HAP-1 (cell line): ENCODE measurements at places on chromosomes 4 and X.
A peak's percentile ranks its signal among the peaks of the same experiment; 100 is the strongest.

GRCh38 chr4:72677265-72677664 lies 108.2 kb upstream of the ADAMTS3 start:
- DNase-seq = no peak

DNA sequence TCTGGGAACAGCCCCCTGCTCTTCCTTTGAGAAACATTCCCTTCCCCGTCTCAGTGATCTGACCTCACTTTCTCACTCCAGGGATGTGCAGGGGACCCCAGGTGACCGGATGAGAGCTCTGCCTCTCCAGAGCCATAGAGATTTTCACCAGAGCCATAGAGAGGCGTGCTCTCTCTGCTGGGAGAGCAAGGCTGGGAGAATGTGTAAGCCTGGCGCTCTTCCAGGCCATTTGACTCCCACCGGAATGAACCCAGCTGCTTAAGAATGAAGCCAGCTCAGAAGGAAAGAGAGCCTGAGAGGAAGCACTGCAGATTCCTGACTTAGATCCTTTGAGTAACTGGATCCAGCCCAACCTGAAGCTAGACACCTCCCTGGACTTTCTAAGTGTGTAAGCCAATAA lies 106.4 kb downstream of the DHX15 start:
- no peak for DNase-seq

DNA sequence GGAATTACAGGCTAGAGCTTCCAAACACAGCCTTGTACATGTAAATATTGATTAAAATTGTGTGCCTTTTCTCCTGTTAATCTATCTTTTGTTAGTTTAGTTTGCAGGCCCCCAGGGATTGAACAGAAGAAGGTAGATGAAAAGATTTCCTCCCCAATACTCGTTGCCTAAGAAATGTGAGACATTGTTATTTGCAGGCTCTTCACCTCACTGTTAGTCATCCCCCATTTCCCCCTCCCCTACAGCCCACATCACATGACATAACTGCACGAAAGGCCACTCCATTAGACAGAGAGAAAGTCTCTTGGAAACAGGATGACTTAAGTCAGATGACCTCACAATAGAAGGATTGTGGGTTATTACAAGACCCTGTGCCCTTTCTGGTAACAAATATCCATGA lies 13.3 kb upstream of the MID1 start:
- peak; percentile 97 for DNase-seq

GRCh38 chr4:6549445-6549844 lies 25.5 kb upstream of the MAN2B2 start:
- no peak for DNase-seq

DNA sequence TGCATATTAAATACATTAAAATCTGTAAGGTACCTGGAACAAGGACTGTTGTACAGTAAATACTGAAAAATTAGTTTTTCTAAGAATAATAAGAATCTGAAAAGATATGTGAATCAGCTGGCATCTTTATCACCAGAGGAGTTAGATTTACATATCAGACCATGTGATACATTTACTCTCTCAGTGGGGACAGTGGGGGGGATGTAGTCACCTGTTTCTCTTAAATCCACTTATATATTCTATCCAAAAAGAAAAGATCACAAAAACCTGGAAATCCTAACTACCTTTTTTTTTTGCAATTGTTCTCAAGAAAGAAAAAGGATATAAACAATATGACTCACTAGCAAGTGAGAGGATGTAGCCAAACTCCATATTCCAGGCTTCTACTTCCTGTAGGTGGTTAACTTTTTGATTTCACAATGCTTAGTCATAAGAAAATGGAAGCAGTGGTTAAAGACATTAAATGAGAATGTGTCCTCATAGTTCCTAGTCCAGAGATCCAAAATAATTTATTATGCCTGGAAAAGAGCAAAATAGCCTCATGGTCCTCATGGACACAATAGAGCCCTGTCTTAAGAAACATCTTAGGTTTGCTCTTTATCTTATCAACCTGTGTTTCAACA lies 22.5 kb upstream of the MYOZ2 start:
- no peak for DNase-seq

DNA sequence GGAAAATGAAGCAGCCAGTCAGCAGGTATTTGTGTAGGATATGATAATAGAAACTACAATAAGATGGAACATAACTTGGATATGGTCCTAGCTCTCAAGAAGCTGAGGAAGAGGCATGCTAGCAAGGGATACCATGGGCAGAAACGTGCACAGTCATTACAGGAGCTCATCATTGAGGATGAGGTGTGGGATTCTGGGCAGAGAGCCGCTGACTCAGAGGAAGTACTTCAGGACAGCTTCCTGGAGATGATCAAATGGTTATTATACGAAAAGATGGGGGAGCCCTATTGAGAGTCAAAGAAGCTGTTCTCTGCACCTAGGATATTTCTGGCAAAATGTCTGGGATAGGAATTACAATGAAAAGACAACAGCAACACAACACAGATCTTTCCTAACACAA lies 116.0 kb upstream of the PDE5A start:
- no peak for DNase-seq
